ENCODE measurements at places on chromosomes 6 and 20. TPM values are rescaled to one million over a fixed set of nuclear protein-coding genes. Genes with fewer than 3 reads are reported as not detected.

MLN gene
- not detected for total RNA-seq

DNA sequence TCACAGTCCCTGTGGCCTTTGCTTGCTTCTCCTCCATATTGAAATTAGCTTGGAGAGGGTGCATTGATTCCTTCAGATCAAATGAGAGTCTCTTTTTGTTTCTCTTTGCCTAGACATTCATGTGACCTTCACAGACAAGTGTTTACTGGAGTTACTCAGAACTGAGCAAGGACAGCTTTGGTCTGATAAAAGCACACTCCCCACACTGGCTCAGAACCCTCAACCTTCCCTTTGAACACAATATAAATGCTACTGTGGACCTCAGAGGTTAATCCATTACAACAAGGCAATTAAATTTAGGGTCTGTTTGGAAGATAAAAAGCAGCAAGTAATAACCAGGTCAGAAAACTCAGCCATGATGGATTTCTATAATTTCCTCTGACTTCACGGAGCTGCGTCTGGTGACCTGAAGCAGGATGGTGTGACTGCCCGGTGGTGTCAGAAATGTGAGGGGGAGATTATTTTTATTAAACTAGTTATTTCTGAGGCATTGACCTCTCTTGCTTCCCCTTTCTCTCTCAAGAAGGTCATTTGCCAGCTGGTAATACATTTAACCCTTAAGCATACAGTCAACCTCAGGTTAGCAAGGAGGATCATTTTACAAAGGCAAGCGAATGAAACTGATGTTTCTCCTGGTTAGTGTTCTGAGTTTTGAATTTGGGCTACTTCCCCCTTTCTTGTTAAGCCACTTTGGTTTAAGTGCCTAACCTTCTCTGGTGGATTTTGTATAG, 208.2 kb downstream of the CLIC5 start:
- no peak overlapping the region for H3K4me3 ChIP-seq
- no peak overlapping the region for H3K27ac ChIP-seq
- H3K36me3 ChIP-seq, result no peaks in the 10 kb centered on the region
- DNase-seq, result no peak

DNA sequence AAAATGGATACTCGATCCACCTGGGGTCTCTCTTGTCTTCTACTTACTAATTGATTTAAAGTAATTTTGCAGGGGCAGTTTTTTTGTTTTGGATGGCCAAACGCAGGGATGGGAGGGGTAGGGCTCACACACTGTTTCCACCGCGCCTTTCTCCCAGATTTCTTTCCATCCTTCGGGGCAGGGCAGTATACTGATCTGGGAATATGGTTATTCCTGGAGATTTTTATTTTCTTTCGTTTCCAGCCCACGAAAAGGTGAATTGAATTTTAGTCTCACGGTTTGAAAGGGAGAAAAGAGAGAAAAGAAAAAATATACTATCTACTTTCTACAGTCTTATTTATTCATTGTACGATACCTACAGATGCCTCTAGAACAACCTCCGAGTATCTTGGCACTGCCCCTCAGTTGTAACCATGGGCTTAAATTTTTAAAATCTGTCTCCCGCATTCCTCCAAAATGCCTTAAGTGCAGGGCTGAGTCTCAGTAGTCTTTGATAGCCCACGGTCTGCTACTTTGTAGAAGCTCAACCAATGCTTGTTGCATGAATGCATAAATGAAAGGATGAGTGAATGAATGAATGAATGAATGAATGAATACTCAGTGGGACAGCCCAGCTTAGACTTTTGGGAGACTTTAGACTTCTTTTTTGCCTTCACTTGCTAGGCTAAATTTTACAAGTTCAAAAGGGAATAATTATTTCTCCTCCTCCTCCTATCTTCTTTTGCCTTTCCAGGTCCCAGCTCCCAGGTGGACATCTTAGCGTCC, 18.1 kb upstream of the TRIM27 start:
- H3K27me3 ChIP-seq, result no peaks in the 10 kb centered on the region
- H3K4me3 ChIP-seq, result peak overlapping the region; percentile 79
- H3K4me1 ChIP-seq, result peaks cover 6% of the 10 kb centered on the region
- no peak overlapping the region for H3K27ac ChIP-seq

GRCh38 chr6:12084681-12085080, 72.6 kb downstream of the HIVEP1 start:
- H3K4me3 ChIP-seq, result no peak overlapping the region
- no peaks in the 10 kb centered on the region for H3K36me3 ChIP-seq
- no peak for DNase-seq
- no peaks in the 10 kb centered on the region for H3K27me3 ChIP-seq
- peaks cover 6% of the 10 kb centered on the region for H3K4me1 ChIP-seq
- H3K27ac ChIP-seq, result no peak overlapping the region

GRCh38 chr6:87590990-87591389, 1.1 kb downstream of the ORC3 start:
- no peak for DNase-seq
- no peaks in the 10 kb centered on the region for H3K27me3 ChIP-seq
- peak overlapping the region; percentile 79 for H3K4me3 ChIP-seq
- H3K4me1 ChIP-seq, result peaks cover 19% of the 10 kb centered on the region
- H3K27ac ChIP-seq, result peak overlapping the region; percentile 18
- peaks cover 5% of the 10 kb centered on the region for H3K36me3 ChIP-seq

DNA sequence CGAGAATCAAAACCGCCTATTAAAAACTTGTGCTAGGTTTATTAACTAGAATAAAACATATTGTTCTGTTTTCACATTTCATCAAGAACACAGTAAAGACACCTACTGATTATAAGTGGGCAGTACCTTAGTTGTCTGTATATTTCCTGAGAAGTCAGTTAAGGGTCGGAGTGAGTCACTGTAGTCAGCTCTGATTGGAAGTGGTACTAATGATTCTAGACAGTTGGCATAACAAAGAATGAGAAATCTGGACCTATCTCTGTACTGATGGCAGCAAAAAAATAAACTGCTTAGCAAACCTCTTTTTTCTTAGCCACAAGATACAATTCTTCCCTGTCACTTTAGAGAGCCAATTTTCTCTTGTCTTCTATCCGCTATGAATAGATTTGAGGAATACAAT, 387.3 kb upstream of the ADGRB3 start:
- H3K4me1 ChIP-seq, result no peaks in the 10 kb centered on the region
- H3K27me3 ChIP-seq, result no peaks in the 10 kb centered on the region
- no peak for DNase-seq

MKKS gene
- total RNA-seq, result 8.8 TPM

KDM1B gene
- total RNA-seq, result 17.7 TPM

- H3K36me3 ChIP-seq, result no peaks in the 10 kb centered on the region
- no peaks in the 10 kb centered on the region for H3K27me3 ChIP-seq
- no peak for DNase-seq
- peaks cover 21% of the 10 kb centered on the region for H3K4me1 ChIP-seq
- no peak overlapping the region for H3K4me3 ChIP-seq
Measured at GRCh38 chr6:152461556-152461955, 175.6 kb downstream of the SYNE1 start.

DEFB119 gene
- total RNA-seq, result not detected

MRPS18B gene
- 67.3 TPM for total RNA-seq

GRCh38 chr6:161225681-161226008, 48.2 kb downstream of the AGPAT4 start:
- peaks cover 20% of the 10 kb centered on the region for H3K4me1 ChIP-seq
- no peak overlapping the region for H3K4me3 ChIP-seq
- DNase-seq, result no peak
- no peaks in the 10 kb centered on the region for H3K27me3 ChIP-seq
- H3K36me3 ChIP-seq, result no peaks in the 10 kb centered on the region

GRCh38 chr6:82836022-82836575, 229.5 kb downstream of the UBE3D start:
- H3K4me3 ChIP-seq, result no peak overlapping the region
- no peaks in the 10 kb centered on the region for H3K4me1 ChIP-seq
- H3K27me3 ChIP-seq, result peaks cover 7% of the 10 kb centered on the region
- peak; percentile 3 for DNase-seq
- H3K36me3 ChIP-seq, result no peaks in the 10 kb centered on the region
- H3K27ac ChIP-seq, result no peak overlapping the region

DNA sequence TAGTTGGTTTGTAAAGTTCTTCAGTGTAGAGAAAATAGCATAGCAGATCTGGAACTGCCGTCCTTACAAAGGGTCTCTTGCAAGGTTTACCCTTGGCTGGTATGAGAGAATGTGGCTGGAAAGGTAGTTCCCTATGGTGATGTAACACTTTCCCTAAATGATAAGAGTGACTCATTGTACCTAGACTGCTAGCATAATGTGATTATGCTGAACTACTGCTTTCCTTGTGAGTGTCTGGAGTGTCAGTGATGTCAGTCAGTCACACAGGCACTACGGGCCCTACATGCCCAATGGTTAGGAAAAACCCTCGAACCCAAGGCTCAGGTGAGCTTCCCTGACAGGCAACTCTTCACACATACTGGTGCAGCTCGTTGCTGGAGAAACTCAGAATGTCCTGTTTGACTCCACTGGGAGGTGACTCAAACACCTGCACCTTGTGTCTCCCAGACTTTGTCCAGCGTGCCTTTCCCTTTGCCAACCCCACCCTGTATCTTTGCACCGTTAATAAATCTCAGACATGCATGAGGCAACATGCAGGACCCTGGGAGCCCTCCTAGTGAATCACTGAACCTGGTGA, 28.4 kb upstream of the LY86 start:
- H3K27me3 ChIP-seq, result no peaks in the 10 kb centered on the region
- H3K36me3 ChIP-seq, result no peaks in the 10 kb centered on the region
- DNase-seq, result no peak
- no peak overlapping the region for H3K27ac ChIP-seq

DNA sequence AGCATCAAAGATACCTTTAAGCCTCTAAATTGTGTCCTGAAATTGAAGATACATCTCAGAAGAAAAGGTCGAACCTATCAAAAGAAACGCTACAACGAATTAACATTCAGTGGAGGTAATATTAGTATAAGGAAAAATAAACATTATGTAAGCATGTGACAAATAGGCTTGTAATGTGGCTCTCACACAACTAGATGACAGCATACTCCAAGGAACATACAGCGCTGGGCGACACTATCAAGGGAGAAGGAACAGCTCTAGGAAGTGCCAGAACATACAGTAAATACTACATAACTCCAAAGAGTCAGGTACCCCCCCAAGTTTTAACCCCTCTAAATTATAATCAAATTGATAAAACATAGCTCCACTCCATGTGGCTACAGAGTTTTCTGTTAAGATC, 103.5 kb downstream of the LAMP5 start:
- peak; percentile 66 for DNase-seq
- no peak overlapping the region for H3K4me3 ChIP-seq
- H3K36me3 ChIP-seq, result no peaks in the 10 kb centered on the region
- H3K4me1 ChIP-seq, result peaks cover 6% of the 10 kb centered on the region

DNA sequence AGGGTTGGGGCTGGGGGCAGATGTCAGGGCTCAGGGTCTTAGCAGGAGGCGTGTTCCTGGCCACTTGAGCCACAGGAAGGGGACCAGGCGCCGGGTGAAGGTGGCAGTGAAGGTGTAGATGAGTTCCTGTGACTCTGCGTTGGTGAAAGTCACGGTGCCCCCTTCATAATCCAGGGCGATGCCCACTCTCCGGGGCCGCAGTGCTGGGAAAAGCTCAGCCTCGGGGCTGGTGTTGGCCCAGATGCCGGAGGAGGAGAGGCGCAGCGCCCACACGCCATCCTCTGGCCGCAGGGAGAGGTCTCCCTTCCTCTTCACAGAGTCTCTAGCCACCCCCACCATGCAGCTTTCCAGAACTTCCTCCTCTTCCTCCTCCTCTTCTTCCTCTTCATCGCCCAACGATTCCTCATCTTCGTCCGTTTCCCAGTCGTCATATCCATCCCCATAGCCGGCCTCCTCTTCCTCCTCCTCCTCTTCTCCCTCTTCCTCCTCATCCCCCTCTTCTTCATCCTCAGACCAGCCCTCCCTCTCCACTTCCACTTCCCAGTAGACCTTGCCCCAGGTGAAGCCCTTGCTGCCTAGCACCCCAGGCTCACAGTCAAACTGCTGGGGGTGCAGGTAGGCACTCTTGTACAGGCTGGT, 22.6 kb downstream of the TRIM15 start:
- DNase-seq, result no peak
- H3K27me3 ChIP-seq, result no peaks in the 10 kb centered on the region
- H3K4me1 ChIP-seq, result no peaks in the 10 kb centered on the region
- no peak overlapping the region for H3K27ac ChIP-seq
- peaks cover 41% of the 10 kb centered on the region for H3K36me3 ChIP-seq

ADGRB3 gene
- not detected for total RNA-seq

DNA sequence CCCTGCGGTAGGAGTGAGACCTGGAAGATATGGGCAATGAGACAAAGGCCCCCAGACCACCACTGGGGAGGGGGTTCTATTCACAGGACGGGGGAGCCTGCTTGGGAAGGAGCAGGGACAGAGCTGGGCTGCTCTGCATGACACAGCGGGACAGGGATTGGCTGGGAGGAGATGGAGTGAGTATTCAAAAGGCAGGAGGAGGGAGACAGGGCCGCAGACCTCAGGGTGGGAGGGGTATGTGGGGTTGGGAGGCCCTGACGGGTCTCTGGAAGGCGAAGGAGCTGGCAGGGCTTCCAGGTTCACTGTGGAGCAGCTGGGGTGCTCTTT, 60.8 kb upstream of the RPS6KA2 start:
- peaks cover 6% of the 10 kb centered on the region for H3K4me1 ChIP-seq
- H3K27me3 ChIP-seq, result no peaks in the 10 kb centered on the region
- no peak overlapping the region for H3K4me3 ChIP-seq
- H3K36me3 ChIP-seq, result no peaks in the 10 kb centered on the region
- no peak overlapping the region for H3K27ac ChIP-seq

DNA sequence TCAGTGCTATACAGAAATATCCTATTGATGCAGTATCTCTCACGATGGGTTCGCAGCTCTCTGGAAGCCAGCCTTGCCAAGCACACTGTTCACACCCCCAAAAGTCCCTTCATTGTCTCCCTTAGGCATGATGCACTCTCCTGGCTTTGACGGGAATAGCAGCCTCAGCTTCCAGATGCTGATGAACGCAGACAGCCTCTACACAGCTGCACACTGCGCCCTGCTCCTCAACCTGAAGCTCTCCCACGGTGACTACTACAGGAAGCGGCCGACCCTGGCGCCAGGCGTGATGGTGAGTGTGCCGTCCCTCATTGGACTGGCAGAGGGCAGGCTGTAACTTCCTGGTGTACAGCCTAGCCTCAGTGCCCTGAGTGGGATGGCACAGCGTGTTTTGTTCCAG, 60.0 kb upstream of the PBOV1 start:
- peaks cover 6% of the 10 kb centered on the region for H3K27me3 ChIP-seq
- no peaks in the 10 kb centered on the region for H3K4me1 ChIP-seq
- no peak overlapping the region for H3K27ac ChIP-seq
- no peaks in the 10 kb centered on the region for H3K36me3 ChIP-seq
- no peak for DNase-seq
